ENCODE measurements at places on chromosomes 2 and 18.
A peak's percentile ranks its signal among the peaks of the same experiment; 100 is the strongest.

GRCh38 chr2:79580175-79580574, 67.3 kb downstream of the CTNNA2 start:
- peak; percentile 22 for DNase-seq

- no peak for DNase-seq
Measured at GRCh38 chr2:145267451-145267850, 747.5 kb upstream of the ZEB2 start.

DNA sequence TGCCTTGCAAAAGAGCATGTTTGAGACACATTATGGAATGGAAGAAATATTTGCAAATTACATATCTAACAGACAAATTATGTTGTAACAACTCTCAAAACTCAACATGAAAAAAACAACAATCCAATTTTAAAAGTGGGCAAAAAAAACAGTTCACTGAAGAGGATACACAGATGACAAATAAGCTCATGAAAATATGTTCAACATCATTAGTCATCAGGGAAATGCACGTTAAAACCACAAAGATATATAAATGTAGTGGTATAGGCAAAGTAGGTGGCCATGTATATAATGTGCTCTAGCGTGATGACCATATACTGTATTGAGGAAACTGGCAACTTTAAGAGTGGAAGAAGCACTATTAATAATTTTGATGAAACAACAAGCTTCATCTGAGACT, 220.1 kb downstream of the IRS1 start:
- no peak for DNase-seq

DNA sequence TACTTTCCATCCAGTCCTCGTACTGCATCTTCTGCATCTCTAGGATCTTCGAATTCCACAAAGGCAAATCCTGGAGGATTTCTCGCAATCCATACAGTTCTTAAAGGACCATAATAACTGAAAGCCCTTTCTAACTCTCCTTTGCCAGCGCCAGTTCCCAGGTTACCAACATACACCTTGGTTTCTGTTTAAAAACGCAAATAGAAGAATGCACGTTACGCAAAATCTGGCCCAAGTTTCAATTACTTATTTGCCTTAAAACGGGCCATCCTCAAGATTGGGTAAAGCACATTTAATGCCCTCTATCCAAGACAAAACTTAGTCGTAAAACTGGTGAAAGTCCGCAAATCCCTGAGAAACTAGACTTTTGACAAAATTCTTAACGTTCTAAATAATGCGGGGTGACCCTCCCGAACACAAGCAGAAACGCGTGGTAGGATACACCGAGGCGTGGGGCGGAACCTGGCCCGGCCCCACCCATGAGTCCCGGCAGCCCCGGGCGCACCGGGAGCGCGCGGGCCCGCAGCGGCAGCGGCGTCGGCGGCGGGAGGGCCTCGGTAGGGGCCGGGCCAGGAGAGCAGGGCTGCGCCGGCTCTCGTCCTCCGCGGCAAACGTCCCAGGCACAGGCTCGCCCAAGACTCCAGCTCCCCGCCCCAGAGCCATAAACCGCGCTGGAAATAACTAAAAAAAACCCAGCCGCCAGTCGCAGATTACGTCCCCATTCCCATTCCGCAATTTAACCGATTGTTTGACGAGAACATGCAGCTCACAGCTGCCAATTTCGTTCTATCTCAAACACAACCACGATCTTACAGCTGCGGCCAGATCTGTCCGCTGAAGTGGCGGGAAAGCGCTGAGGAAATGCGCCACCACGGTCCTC, 910 bp downstream of the SRSF7 start:
- peak; percentile 56 for DNase-seq

- DNase-seq, result no peak
Measured at GRCh38 chr18:70430501-70431173, 141.8 kb downstream of the SOCS6 start.

DNA sequence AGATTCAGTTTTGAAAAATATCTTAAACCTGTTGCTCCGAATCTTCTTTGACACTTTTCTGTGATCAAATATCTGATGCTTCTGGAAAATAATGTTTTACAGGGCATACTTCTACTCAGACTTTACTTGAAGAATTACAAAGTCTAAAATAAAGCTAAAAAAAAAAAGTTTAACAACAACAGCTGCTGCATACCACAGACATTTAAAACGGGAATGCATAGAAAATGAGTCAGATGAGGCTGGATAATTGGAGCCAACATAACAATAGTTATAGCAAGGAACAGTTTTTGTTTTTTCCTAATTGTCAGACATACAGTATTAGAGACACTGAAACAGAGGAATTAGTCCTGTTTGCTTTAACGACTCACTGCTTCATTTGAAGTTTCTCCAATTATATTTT, 1090.2 kb downstream of the SUCLG1 start:
- DNase-seq, result no peak

DNA sequence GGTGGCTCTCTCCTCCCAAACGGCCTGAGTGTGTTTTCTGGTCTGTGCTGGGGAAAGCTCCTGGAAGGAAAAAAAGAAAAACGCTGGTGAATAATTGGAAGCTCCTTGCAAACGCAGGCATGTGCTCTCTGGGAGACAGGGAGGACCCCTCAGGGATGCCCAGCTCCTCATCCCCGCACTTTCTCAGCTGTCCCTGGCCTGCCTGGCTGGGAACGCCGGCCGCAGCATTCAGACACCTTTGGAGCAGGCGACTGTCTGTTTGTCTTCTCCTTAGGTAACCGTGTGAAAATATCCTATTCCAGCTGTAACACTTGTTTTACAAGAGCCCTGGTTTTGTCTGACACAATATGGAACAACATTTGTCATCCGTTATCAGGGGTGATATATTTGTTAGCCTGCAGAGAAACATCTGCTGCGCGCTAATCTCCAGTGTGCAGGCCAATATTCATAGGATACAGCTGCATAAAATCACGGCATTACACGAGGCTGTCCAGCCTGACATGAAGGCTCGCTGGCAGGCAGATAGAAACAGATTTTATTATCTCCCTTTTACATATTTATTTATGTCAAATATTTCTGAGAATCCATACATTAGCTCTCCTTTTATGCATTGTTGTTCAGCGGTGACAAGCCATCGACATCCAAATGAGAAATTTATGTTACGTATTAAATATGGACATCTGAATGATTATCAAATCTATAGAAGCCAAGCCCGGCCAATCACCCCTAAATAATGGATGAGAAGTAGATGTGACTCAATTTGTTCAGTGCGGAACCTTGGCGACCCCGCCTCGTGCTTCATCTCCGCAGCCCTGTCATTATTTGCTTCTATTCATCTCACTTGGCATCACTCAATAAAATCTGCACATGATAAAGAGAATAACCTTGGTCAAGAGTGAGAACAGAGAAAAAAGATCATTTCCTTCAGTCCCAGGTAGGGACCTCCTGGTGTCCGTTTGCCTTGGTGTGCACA, 675.1 kb upstream of the SALL3 start:
- DNase-seq, result no peak

DNA sequence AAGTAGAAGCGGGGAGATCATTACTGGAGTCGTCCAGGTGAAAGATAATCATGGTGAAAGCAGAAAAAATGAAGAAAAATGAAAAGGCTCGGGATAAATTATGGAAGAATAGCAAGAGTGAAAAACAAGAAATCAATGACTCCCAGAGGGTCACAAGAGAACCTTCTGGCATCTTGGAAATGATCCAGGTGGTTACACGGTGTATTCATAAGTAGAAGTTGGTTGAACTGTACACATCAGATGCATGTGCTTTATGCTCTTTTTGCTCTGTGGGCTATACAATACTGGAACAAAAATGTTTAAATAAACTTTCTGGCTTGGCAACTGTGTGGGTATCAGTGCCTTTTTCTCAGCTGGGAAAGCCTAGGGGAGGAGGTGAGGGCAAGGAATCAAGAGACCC, 348.9 kb downstream of the RND3 start:
- DNase-seq, result no peak

DNA sequence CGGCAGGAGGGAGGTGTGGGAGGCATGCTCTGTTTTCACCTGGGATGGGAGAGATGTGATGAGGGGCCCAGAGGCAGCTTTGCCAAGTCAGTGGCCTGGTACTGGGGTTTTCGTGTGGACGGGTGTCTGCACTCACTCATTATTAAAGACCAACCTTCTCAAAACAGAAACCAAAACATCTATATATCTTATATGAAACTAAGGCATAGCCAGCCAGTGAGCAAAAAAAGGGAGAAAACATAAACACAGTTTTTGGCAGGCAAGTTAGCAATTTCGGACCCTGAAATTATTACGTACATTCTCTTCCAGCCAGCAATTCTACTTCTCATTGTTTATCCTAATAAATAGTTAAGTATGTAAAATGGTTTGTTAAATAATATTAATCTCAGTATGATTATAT, 181.1 kb upstream of the SMAD2 start:
- DNase-seq, result no peak

GRCh38 chr2:62845256-62845655, 139.7 kb downstream of the EHBP1 start:
- no peak for DNase-seq

Measured in SK-MEL-5 (cell line).